ENCODE measurements at places on chromosomes 12 and 14.

DNA sequence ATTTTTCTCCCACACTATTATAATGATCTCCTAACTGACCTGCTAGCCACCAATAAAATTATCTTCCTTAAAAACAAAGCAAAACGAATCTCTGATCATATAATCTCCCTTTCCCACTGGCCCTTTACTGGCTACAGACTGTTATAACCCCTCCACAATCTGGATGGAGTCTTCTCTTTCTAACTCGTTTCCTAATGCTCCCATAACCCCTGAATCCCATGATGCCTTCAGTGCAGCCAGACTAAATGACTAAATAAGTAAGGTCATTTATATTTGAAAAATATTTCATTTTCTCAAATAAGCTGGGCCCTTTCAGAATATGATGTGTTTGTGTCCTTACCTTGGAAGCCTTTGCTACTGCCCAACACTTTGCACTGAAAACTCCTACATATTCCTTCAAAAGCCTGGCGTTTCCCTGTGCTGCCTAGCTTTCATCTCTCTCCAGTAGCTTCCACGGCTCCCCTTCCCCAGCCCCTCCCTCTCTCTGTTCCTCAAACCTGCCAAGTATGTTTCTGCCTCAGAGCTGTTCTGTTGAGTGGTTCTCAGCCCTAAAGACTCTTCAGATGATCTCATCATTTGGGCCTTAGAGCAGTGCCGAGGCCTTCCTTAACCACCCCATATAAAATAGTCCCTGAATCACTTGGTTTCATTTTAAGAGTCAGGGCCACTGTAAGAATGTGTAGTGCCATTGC is 91.7 kb downstream of the MYRFL start:
- no peak for DNase-seq
- no peaks in the 10 kb centered on the region for H3K27me3 ChIP-seq
- H3K4me3 ChIP-seq, result no peak overlapping the region
- H3K27ac ChIP-seq, result no peak overlapping the region
- no peaks in the 10 kb centered on the region for H3K4me1 ChIP-seq

- H3K4me1 ChIP-seq, result no peaks in the 10 kb centered on the region
- no peaks in the 10 kb centered on the region for H3K27me3 ChIP-seq
- H3K36me3 ChIP-seq, result no peaks in the 10 kb centered on the region
- DNase-seq, result no peak
- no peak overlapping the region for H3K27ac ChIP-seq
Measured at GRCh38 chr14:79383475-79383874, 827.8 kb downstream of the DIO2 start.

DNA sequence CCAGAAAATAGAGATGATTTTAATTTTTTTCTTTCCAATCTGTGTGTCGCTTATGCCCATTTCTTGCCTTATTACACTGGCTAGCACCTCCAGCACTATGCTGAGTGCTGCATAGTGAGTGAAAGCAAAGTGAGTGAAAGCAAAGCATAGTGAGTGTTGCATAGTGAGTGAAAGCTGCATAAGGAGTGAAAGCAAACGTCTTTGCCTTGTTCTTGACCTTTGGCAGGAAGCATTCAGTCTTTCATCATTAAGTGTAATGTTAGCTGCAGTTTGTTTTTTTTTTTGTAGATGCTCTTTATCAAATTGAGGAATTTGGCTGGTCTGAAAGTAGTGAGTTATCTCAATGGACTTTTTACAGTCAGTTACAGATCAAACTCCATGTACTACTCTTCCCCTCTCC is 6.9 kb upstream of the CORO1C start:
- H3K4me1 ChIP-seq, result no peaks in the 10 kb centered on the region
- no peak for DNase-seq

DNA sequence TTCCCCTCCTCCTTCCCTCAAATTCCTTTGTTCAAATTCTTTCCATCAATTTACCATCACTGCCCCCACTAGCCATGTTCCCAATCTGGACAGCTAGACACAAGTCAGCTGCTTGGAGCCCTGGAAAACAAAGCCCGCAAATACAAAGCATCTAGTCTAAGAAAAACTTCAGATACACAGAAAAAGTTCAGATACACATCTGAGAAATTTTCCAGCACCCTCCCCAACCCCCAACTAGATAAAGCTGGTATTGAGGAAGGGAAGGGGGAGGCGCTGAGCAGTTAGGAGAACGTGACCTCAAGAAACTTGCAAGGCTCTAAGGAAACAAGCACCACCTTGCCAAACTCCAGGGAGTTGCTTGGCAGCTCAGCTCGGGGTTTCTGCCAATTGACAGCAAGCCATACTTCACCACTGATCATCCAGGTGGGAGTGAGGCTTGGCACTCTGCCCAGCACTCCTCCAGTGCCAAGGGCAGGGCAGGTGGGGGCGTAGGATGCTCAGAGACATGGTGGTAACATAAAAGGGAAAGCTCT is 5.1 kb upstream of the CNIH1 start:
- no peak for DNase-seq
- H3K4me1 ChIP-seq, result 0 out of 2 replicates have a peak, but pooled peaks cover 3% of the 10 kb centered on the region
- H3K27ac ChIP-seq, result no peak overlapping the region
- H3K36me3 ChIP-seq, result no peaks in the 10 kb centered on the region
- H3K27me3 ChIP-seq, result no peaks in the 10 kb centered on the region

GRCh38 chr14:22427771-22428231 is 161.2 kb downstream of the DAD1 start:
- H3K27ac ChIP-seq, result no peak overlapping the region
- no peak overlapping the region for H3K4me3 ChIP-seq
- H3K27me3 ChIP-seq, result no peaks in the 10 kb centered on the region
- no peaks in the 10 kb centered on the region for H3K36me3 ChIP-seq
- no peak for DNase-seq
- H3K4me1 ChIP-seq, result peaks cover 12% of the 10 kb centered on the region

DNA sequence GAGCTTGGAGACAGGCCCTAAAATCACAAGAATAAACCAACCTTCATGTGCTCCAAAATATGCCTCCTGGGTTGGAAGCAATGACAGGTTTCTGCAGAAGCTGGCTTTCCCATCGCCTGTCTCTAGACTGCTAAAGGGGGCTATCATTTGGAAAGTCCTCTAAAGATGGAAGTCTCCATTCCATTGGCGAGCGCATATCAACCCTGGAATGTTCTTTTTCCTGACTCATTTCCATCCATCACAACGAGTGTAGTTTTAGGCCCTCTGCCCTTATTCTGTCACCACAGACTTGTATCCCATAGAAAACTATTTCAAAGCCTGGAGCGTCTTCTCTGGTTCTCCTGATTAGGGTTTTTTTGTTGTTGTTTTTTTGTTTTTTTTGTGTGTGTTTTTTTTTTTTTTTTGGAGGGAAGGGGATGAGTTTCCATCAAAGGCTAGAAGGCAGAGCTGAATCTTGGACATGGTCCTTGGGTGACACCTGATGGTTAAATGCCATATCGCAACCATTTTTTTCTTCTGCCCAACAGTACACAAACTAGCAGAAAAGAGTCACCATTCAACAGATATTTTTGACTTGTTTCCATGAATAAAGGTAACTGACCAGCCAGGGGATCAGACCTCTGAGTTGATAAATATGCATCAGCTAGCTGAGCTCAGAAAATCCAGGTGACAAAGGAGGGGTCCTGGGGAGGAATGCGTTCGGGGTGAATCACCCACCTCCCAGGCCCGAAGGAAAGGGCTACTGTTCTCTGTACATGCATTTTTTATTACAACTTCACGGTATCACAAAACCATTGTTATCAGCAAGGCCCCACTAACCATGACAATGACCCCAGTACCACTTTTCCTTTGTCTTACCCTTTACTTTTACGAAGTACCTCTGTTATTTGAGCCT is 40.5 kb downstream of the KCNA5 start:
- peaks cover 8% of the 10 kb centered on the region for H3K27me3 ChIP-seq
- H3K27ac ChIP-seq, result no peak overlapping the region
- DNase-seq, result peak; percentile 13
- no peaks in the 10 kb centered on the region for H3K4me1 ChIP-seq

DNA sequence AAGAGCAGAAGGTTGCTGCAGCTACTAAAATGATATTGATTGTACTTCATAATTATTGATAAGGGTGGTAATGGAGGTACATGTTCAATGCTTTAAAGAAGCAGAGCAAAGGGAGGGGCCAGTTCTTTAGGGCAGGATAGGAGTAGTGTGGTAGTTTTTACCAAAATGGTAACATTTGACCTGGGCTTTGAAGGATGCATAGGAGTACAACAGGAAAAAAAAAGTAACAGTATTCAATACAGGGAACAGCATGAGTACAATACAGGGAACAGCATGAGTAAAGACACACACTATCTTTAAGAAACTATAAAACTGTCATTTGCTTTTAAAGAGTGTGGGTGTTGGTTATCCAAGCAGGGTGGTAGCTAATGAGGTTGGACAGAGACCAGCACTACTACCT is 215.0 kb upstream of the CRY1 start:
- H3K36me3 ChIP-seq, result no peaks in the 10 kb centered on the region
- H3K27me3 ChIP-seq, result peaks cover 6% of the 10 kb centered on the region

DNA sequence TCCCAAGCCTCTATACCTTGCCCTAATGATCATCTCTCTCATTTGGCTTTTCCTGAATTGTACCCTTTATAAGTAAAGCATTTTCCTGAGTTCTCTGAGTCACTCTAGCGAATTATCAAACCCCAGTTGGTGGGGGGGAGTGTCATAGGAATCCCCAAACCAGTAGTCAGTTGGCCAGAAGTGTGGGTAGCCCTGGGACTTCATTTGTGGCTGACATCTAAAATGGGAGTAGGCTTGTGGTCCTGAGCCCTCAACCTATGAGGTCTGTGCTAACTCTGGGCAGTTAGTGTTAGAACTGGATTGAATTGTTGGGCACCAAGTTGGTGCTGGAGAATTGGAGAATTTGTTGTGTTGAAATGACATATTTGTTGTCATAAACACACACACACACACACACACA is 91.3 kb downstream of the BBS10 start:
- no peak overlapping the region for H3K4me3 ChIP-seq
- no peak overlapping the region for H3K27ac ChIP-seq
